ENCODE measurements at places on chromosomes 16 and 17. TPM values are rescaled to one million over a fixed set of nuclear protein-coding genes. Genes with fewer than 3 reads are reported as not detected.

DNA sequence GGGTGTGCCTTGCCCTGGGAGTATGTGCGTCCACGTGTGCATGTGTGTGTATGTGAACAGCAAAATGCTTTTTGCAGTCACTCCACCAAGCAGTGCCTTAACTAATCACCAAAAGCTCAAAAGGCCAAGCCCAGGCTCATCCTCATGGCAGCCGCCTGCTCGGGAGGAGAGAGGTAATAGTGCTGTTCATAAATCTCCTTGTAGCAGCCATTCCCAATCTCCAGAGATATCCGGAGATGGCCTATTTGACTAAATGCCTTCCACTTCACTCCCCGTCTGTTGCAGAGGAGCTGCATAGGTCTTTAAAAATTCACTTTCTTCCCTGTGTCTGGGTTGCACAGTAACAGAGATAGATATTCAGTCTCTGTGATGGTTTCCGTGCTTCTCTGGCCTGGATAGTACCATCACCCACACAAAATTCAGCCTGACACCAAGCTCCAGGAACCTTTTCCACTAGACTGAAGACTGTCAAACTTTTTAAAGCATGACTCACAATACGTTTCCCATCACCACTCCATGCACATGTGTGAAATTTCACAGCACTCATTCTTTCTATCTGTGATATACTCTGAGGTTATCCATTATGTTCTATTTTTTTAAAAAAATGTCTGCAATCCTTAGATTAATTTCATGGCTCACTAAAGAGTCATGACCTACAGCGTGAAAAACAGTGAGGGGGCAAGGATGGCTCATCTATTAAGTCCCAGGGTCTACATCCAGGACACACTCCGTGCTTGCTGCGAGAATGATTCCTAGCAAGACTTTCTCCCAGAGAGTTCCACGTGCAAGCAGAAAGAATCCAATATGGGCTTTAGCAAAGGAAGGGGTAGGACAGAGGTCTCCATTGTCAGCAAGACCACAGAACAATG, 357.8 kb downstream of the GRIN2A start:
- no peak for DNase-seq

DNA sequence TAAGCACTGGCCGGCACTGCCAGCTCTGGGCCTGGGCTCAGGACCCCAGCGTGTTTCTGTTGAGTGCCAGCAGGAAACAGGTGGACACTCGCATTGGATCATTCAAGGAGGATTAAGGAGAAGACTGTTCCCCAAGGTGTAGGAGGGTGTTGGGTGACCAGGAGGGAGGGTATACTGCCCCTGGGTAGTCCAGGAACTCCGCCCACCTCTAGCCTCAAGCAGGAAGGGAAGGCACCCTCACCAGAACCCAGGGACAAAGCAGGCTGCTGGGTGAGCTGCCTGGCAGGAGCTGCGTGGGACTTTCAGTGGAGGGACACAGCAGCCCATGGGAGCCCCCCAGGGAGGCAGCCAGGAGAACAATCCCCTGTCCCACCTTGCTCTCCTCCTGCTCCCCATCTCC, 7.7 kb upstream of the RAB37 start:
- DNase-seq, result no peak

Gene IRF8
- 6.1 TPM for polyA plus RNA-seq

DNA sequence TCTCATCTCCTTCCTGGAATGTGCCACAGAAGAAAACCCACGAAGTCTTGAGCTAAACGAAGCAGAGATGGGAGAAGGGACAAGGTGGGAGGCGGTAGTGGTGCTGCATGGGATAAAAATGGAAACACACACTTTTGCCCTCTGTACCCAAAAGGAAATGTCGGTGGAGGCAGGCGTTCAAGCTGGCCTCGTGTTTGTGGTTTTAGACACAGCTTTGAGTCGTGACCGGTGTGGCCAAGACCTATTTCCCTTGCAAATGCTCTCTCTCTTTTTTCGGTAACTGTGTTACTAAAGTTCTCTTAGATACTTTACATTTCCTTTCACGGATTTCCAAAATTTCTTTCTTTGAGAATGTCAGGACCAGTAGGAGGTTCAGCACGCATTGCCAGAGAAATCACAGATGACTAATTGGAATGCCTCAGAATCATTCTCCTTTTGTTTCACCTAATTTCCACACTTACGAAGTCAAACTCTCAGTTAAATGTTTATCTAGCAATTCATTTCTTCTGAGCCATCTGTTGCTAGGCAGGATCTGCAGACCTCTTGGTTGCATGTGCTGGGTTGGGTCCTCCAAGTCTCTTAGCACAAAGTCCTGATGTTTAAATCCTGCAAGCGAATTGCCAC, 412.3 kb downstream of the MAF start:
- no peak for DNase-seq

Gene KIF19
- polyA plus RNA-seq, result 1.1 TPM

Gene TVP23C
- polyA plus RNA-seq, result 21.1 TPM

DNA sequence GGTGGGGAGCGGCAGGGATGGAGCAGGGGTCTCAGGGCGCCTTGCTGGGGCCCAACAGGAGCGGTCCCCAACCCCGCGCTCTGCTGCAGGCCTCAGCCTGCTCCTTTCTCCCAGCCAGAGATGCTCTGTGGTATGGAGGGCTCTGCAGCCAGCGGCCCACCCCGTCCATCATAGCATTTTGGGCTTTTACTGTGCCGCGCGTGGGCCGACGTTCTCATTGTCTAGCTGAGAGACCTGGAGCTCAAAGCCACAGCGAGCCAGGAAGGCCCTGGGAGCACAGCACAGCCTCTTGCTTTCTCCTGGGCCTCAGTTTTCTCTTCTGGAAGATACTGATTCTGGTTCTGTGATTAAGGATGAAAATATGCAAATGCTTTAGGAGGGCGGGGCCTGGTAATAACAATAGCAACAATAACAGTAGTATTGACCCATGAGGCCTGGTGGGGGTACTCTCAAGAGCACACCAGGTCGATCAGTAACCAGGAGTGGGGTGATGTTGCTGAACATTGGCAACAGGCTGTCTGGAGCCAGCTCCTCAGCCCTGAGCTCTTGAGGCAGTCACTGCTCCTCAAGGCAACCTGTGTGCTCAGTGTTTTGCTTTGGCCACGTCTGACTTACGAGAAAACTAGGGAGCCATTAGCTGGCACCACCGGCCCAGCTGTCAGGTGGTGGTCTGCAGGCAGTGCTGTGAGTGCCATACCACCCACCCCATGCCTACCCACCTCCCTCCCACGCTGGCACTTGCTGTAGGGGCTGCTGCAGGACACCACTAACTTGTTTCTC, 1.1 kb upstream of the RASD1 start:
- DNase-seq, result no peak

GRCh38 chr17:57586196-57586740, 158.8 kb downstream of the CCDC182 start:
- no peak for DNase-seq

- no peak for DNase-seq
Measured at GRCh38 chr17:14803826-14804225, 461.3 kb downstream of the PMP22 start.

GRCh38 chr17:41799366-41799765, 12.4 kb downstream of the P3H4 start:
- no peak for DNase-seq

DNA sequence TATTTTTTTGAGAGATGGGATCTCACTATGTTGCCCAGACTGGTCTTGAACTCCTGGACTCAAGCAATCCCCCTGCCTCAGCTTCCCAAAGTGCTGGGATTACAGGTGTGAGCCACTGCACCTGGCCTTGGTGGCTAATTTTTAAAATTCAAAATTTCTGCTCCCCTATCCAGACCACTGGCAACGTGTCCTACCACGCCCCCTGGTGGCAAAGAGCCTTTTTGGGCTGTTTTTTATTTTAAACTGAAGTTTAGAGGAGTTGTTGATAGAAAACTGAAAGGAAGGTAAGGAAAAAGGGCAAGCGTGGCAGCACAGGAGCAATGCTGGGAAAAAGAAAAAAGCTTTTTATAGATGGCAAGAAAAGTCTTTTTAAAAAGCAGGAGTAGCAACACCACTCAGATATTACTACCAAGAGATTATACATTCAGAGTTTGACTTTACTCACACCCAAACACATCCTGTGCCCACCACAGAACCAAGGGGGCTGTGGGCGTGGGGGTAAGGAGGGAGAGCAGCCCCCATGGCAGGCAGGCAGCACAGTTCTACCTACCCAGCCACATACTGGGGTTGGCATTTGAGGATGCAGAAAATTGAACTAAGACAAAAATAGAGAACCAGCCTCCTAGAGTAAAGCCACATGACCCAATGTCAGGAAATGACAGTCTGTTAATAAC, 4.2 kb upstream of the MXRA7 start:
- no peak for DNase-seq

Gene SCNN1B
- polyA plus RNA-seq, result 19.1 TPM

DNA sequence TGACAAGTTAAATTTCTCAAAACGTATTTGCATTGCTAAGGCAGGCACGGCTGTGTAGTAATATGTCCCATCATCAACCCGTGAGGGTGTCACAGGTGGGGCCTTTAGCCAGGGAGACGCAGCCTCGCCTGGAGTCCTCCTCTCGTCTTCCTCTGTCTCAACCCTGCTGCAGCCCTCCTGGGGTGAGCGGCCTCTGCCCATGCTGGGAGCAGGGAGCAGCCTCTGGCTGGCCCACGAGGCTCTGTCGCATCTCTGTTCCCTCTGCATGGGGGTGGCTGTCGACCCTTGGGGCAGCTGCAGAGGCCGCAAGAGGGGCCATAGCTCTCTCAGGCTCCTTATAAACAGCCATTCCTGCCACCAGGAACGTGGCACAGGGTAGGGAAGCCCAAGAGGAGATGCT, 806 bp upstream of the SMIM5 start:
- no peak for DNase-seq

Gene TRPV3
- polyA plus RNA-seq, result 1.3 TPM

Gene JMJD6
- polyA plus RNA-seq, result 30.6 TPM

GRCh38 chr16:9323170-9323569, 231.7 kb downstream of the HAPSTR1 start:
- DNase-seq, result no peak

Gene P2RX1
- polyA plus RNA-seq, result 1.9 TPM

DNA sequence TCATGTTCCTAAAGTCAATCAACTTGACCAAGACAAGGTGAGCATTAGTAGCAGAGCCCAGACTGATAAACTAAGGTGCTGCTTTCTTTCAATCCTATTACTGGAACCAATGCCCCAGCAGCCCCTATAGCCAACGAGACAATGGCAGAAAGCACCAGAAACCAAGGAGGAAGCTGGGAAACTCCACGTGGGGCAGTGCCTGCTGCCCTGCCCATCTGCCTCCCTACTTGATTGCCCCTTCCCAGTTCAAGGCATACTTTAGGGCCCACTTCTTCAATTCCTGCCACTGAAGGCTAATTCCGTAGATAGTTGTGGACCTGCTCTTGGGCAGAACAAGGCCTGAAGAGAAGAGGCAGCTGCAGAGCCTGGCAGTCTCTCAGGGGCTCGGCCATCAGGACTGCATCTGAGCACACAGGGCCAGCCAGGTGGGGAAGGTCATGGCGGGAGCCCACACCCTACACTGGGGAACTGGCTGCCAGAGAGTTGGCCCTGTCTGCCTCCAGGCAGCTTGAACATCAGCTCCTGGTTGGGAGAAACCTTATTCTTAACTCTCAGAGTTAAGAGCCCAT, 30.9 kb downstream of the WSB1 start:
- DNase-seq, result no peak

Gene ZKSCAN2
- polyA plus RNA-seq, result 10.9 TPM

DNA sequence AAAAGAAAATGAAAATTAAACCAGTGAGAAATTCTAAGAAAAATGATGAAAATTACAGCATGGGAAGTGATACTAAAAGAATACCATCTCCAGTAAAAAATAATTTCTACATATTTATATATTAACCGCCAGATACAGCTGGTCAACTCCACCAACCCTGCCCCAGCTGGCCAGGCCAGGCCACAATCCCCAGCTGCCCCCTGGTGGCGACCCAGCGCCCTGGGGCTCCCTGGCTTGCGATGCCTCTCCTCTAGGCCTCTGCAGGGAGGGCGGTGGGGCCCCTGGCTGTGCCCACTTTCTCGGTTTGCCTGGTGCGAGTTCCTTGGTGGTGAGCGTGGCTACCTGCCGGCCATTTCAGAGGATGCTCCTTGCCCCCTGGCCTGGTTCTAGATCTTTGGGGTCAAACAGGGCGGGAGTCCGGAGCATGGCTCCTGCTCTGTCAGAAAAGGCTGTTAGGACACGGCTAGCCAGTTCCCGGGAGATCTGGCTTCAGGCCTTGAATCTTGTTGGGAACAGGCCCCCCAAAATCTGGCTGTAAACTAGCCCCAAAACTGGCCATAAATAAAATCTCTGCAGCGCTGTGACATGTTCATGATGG, 14.5 kb downstream of the GLIS2 start:
- no peak for DNase-seq

DNA sequence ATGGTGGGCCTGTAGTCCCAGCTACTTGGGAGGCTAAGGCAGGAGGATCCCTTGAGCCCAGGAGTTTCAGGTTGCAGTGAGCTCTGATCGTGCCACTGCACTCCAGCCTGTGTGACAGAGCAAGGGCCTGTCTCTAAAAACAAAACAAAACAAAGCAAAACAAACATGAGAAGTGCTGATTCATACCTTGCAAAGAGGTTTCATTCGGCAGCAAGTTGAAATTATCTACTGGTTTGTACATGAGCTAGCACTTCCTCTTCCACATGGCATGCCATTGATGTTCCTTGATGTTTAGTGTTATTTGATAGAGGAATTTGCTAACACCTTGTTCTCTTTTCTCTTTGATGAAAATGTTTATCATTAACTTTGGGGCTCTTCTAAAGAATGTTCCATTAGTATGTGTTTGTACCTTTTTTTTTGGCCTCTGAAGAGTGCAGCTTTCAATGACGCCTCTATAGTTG, 50.6 kb downstream of the SPECC1 start:
- DNase-seq, result no peak

Gene CES5A
- 0.08 TPM for polyA plus RNA-seq
